ENCODE measurements at places on chromosomes 7 and 10. TPM values are rescaled to one million over a fixed set of nuclear protein-coding genes. Genes with fewer than 3 reads are reported as not detected.

Gene STK31
- 1.5 TPM for total RNA-seq

Gene PHYHIPL
- not detected for total RNA-seq

Gene ITPRID1
- not detected for total RNA-seq

Gene PARD3
- total RNA-seq, result 34.5 TPM

Gene OIT3
- total RNA-seq, result not detected

Gene CPA2
- not detected for total RNA-seq

Data from thoracic aorta (tissue), 2 donors.